ENCODE measurements at places on chromosomes 6 and 20.

DNA sequence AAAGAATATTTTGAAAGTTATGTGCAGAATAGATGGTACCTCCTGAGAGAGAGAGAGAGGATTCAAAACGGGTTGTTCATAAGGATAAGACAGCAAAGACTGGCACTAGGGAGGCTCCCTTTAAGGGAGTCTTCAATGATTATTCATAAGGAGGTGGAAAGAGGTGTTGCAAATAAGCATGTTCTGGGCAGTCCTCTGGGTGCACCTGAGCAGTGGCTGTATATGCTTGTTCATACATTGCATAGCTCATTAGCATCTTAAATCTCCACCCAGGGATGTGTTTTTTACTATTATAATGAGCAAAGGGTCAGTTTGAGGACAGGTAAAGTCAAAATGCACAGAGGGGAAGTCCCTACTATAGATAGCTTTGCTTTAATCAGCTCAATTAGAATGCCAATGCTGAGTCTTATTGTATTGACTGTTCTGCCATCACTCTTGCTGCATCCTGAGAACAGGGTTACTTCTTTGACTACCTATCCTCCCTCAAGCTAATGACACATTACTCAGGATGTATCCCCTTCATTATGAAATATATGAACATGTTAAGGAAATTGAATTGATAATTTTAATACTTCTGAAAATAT, 10.0 kb upstream of the SIRPG start:
- DNase-seq, result no peak

- no peak for DNase-seq
These were observed 161.4 kb downstream of the TBC1D7 start for GRCh38 chr6:13166916-13167315.

- DNase-seq, result no peak
These were observed 38.7 kb downstream of the SYNE1 start for GRCh38 chr6:152598421-152598820.

DNA sequence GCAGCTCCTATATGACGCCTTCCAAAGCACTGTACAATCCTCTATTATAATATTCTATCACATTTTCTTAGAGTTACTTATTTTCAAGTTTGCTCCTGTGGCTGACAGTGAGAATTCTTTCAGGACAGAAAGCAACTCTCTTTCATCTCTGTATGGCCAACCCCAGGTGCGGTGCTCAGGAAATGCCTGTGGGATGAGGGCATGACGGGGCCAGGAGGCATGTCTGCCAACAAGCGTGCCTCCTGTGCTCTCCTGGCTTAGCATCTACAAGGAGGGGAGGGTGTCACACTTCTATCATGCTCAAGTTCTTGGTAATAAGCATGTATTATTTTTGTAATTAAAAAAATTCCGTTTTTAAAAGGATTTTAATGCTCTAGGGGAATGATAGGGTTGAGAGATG, 11.4 kb downstream of the MRPL14 start:
- DNase-seq, result no peak

GRCh38 chr20:38514947-38515346, 42.3 kb downstream of the RALGAPB start:
- no peak for DNase-seq

Measured in NCI-H1105 (cell line).